ENCODE measurements at places on chromosomes 1 and 21.
A peak's percentile ranks its signal among the peaks of the same experiment; 100 is the strongest.

DNA sequence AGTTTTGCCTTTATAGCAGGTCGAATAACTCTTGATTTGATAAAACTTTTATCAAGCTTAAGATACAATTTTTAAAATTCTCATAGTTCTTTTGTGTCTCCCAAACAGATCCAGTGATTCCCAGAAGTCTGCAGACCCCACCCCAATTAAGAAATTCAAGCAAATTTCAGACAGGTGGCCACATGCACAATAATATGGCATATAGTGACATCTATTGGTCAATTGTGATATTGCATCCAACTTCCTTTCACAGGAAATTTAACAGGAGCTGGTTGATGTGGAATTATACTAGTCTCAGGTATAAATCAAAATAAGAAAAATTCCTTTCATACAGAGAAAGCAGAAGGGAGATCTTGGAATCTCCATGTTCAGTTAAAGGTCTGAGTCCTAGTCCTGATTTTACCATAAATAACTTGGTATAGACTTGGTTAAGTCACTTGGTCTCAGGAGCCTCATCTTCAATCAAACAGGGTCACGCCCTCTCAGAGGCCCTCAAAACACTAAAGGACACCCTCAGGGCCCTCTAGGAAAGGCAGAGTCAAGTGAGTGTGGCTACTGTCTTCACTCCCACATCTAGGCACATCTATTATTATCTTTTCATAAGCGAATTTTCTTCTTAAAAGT, 24.1 kb downstream of the PIGM start:
- peak; percentile 42 for DNase-seq

DNA sequence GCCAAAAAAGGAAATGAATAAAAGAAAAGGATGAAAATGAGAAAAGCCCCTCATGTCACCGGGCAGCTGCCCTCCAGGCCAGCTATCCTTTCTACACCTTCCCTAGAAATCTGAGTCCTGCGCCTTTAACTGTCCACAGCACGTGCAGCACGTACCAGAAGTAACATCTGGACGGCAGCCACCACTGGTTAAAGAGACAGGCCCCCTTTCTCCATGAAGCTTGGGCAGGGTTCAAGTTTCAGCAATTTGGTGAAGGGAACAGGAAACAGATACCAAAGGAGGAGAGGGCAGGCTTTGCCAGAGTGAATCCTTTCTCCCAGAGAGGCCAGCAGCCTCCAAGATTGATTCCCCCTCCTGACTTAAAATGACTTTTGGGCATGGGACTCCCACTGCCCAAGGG, 3.6 kb upstream of the KIAA2013 start:
- no peak for DNase-seq

DNA sequence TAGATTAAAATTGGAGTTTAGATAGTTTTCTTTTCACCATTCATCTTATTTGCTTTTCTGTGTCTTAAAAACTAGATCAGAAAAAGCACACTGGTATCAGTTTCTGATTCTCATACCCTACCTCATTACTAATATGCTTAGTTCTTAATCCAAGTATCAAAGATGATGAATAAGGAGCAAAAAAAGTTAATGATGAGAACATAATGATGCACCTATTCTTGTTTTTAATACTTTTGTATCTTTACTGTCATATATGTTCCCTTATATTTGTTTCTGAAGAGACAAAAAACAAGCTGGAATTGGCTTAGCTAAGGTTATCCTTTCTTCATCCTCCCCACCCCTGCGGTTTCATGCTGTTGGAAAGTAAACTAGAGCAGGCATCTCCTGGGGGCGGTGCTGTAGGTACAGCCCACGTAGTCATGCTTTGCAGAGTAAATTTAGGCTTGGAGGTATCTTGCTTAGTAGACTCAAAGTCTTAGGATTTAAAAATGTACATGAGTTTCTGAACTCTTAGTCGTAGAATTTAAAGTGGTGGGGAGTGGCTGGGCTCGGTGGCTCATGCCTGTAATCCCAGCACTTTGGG, 16.4 kb downstream of the CNIH4 start:
- no peak for DNase-seq

DNA sequence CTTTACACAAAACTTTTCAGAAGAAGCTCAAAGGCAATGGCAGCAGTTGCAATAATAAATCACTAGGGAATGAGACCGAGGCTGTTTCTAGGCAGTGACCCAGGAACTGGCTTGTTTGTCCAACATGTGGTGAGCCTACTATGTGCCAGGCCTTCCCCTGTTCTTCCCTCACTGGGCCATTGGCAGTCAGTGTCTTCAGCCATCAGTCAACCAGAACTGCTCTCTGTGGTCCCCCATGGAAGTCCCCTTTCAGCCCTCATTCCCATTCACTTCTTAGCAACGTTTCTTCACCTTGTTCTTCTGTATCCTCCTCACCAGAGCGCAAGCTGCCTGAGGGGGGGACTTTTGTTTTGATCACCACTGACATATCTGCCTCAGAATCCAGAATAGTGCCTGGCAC, 274.1 kb downstream of the RRAGC start:
- no peak for DNase-seq

GRCh38 chr1:157156058-157156541, 17.9 kb upstream of the ETV3 start:
- DNase-seq: peak; percentile 52

DNA sequence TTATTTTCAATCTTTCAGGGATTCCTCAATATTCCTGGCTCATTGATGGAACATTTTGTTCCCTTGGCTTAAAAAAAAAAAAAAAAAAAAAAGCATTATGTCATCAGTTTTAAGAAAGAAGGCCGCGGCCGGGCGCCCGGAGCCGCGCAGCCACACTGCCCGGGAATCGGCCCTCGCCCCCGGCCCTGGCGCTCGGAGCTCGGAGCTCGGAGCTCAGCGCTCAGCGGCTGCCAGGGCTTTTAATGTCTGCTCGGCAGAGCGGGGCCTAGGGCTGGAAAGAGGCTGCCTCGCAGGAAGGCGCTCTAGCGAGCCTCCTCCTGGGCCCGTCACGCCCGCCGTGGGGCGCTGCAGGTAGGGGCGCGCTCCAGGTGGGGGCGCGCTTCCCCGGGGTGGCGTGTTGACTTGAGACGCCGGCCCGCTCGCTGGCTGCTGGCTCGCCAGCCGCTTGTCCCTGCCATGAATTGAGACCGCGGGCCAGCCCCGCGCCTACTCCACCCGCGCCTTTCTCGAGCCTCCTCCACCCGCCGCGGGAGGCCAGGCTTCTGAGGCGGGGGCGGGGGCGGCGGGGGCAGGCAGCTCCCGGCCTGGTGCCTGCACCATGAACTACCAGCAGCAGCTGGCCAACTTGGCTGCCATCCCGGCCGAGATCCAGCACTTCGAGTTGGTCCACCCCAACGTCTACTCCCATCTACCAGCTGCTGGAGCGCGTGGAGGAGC, 5.4 kb upstream of the TDRD5 start:
- peak; percentile 88 for DNase-seq

Measured in NCI-H1105 treated with DMSO at 0.1 percent for 48 hours (cell line).